ENCODE measurements at places on chromosomes 4 and X.

- DNase-seq, result no peak
Measured at GRCh38 chrX:24282381-24283126, 31.3 kb downstream of the SUPT20HL2 start.

- DNase-seq, result no peak
Measured at GRCh38 chr4:165721815-165722214, 151.2 kb upstream of the TLL1 start.

DNA sequence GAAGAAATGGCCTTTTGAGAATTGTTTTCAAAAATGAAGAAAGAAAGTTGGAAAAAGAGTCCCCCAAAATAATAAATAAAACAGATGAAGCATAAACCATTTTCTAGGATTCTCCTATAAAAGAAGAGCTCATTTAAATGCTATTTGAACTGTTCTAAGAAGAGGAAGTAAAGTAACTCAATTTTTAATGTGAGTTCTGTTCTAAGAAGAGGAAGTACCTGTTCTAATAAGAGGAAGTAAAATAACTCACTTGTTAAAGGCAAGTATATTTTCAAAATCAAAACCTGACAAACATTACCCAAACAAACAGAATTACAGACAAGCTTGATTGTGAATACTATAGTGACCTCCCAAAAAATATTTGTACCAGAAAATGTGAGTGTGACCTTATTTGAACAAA, 1326.3 kb downstream of the C4orf33 start:
- DNase-seq, result no peak

DNA sequence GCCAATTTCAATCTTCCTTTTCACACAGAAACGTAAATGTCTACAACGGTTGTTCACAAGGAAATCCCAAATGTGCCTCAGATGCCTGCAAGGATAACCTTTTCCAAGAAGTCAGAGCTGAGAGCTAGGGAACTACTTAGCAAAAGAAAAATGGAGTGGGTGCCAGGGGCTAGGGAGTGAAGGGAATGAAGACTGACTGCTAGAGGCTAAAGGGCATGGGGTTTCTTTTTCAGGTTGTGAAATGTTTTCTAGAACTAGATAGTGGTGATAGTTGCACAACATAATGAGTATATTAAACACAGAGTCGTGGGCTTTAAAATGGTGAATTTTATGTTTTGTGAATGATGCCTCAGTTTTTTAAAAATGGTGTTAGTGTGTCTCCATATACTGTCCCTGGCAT, 53.4 kb downstream of the CD99L2 start:
- no peak for DNase-seq

DNA sequence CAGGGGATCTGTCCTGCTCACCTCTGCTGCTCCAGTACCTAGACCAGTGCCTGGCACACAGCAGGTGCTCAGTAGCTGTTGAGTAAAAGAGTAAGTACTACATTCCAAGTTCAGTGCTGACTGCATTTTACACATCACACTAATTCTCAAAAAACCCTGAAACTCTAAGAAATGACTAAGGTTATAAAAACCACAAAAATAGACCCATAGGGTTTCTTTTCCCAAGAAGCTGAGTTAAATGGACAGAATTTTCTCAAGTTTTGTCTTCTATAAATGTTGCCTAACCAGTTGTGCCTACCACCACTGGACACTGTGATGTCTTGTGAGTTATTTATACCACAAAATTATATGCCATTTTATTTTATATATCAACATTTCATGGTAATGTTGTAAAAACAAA, 78.9 kb upstream of the RXFP1 start:
- no peak for DNase-seq

- no peak for DNase-seq
Measured at GRCh38 chr4:152771741-152772533, 7.6 kb downstream of the TIGD4 start.

DNA sequence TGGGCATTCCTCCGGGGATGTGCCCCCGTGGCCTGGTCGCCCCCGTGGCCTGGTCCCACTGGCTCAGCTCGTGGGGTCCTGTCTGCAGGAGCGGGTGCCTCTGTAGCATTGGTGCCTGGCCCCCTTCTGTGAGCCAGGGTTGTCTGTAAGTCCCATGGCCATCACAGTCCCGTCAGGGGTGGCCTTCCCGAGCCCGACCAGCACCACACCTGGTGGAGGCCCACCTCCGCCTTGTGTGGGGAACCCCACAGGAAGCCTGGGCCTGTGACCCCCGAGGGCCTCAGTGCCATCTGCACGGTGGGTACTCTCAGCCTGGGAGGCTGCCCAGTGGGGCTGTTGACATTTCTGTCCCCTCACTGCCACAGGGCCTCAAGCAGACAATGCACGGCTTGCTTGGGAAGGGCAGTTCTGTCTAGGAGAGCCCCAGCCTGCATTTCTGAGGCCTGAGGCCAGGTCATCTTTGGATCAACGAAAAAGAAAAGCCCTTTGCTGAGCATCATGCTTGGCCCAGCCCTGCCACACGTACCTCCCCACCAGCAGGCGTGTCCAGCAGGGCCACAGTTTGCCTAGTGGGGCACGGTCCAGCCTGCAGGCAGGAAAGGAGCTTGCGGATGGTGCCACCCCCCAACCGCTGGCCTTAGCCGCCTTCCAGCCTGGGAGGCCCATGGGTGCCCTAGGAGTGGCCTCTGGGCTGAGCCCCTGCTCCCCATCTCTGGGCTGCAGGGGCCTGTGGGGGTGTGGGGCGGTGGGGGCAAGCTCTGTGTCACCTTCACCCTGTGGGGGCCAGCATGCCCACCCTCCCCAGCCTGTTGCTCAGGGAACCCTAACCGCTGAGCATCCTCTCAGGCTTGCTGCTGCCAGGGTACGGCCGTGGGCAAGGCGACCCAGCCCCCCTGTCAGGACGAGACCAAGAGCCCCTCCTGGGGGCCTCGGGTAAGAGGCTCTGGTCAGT, 23.2 kb downstream of the NKX1-1 start:
- DNase-seq, result no peak

DNA sequence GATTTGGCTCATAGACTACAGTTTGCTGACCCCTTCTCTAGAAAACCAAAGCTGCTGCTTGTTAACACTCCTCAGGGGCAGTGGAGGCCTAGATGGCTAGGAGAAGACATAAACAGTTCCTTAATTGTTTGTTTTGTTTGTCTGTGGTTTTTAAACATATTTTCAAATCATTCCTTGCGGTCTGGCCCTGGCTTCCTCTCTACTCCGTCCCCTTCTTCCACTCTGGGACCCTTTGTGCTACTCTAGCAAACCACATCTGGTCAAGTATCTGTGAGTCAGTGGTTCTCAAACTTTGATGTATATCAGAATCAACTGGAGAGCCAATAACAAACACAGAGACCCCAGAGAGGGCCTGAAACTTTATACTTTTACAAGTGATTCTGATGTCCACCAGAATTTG, 36.1 kb downstream of the FRMPD4 start:
- DNase-seq, result no peak

DNA sequence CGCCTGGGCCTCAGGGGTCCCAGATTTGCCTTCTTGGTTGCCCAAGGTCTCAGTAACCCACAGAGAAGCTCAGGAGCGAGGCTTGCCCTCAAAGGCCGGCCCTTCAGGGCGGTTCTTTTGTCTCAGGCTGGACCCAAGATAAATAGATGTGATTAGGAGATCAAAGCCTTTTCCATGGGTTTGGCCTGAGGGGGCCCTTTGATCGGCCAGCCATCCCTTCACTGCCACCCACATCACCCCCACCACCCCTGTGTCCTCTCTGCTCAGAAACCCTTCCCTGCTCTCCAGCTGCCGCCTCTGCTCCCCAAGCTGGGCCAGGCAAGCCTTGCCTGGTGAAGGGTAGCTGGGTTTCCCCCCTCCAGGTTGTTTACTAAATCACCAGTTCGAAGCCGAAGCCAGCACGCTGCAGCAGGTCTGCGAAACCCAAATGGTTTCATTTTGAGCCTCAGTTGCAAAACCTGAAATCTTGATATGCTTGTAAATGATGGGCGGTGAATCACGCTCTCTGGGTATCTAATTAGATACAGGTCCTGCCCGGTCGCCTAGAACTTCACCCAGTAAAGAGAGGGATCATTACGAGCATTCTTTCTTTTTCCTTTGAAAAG, 202.6 kb upstream of the BCOR start:
- DNase-seq, result no peak

GRCh38 chrX:26649534-26649933, 433.6 kb downstream of the MAGEB5 start:
- no peak for DNase-seq

GRCh38 chrX:47633689-47634590, 4.2 kb upstream of the CFP start:
- DNase-seq, result no peak

DNA sequence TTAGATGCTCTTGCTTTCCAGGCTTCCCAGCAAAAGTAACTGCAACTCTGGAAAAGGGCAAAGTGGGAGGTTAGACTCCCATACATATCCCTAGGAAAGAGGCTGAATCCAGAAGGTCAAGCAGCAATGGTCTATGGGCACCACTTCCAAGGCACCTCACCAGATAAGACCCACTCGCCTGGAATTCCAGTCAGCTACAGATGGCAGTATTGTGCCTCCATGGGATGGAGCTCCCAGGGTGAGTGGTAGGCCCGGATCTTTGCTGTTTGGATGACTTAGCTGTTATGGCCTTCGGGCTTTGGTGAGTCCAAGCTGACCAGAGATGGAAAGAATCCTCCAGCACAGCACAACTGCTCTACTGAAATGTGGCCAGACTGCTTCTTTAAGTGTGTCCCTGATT, 688.0 kb downstream of the PCDH19 start:
- DNase-seq, result no peak

DNA sequence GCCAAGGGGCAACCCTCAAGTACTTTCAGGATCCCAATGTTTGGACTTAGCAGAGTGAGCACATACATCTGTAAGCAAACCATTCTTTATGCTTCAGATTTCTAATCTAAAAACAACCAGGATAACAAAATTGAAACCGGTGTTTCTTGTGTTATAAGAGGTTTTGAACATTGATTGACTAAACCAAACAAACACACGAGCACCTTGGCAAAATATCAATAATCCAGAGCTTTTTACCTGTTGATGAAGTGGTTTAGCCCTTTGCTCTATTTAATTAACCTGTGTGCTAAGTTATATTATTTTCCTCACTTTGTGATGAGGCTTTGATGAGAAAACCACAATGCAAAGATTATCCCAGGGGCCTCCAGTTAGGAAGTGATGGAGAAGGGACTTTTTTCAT, 255.3 kb upstream of the CXXC4 start:
- no peak for DNase-seq

- no peak for DNase-seq
Measured at GRCh38 chr4:176548571-176548970, 228.8 kb downstream of the SPCS3 start.

DNA sequence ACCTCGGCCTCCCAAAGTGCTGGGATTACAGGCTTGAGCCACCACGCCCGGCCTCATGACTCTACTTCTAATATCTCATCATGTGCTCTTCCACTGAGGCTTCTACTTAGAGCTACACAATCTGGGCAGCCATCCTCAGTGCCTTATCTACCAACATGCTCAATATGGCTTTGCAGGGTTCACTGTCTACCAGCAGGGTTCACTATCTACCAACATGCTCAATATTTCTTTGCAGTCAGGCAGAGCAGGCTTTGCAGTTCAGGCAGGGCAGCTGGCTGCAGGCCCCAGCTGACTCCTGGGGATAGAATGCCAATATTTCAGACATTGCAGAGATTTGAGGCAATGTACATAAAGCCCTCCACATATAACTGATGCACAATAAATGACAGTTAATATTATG, 47.5 kb downstream of the PKD2 start:
- DNase-seq, result no peak

GRCh38 chr4:184395971-184396391, 78.4 kb downstream of the IRF2 start:
- DNase-seq, result no peak

- DNase-seq, result no peak
Measured at GRCh38 chr4:4950561-4951290, 68.5 kb downstream of the CYTL1 start.

- DNase-seq, result no peak
Measured at GRCh38 chr4:149166876-149167275, 648.8 kb downstream of the IQCM start.

- no peak for DNase-seq
Measured at GRCh38 chrX:4379071-4379470, 665.6 kb upstream of the PRKX start.

- DNase-seq, result no peak
Measured at GRCh38 chrX:40144576-40144975, 46.8 kb upstream of the BCOR start.

DNA sequence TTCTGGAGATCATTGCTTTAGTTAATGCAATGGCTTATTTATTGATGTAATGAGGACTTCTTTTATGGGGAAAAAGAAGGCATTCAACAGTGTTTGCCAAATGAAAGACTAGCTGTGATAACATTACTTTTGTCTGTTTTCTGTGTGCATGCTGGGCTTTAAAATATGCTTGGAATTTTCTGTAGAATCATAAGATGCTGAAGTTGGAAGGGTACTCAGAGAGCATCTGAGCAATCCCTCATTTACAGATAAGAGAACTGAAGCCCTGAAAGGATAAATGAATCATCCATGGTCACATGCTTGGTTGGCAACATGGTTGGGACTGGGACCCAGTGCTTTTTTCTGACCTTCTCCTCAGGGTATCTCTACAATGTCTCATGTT, 31.4 kb upstream of the PITX2 start:
- no peak for DNase-seq

GRCh38 chr4:161919442-161920220, 244.2 kb downstream of the FSTL5 start:
- DNase-seq, result no peak

DNA sequence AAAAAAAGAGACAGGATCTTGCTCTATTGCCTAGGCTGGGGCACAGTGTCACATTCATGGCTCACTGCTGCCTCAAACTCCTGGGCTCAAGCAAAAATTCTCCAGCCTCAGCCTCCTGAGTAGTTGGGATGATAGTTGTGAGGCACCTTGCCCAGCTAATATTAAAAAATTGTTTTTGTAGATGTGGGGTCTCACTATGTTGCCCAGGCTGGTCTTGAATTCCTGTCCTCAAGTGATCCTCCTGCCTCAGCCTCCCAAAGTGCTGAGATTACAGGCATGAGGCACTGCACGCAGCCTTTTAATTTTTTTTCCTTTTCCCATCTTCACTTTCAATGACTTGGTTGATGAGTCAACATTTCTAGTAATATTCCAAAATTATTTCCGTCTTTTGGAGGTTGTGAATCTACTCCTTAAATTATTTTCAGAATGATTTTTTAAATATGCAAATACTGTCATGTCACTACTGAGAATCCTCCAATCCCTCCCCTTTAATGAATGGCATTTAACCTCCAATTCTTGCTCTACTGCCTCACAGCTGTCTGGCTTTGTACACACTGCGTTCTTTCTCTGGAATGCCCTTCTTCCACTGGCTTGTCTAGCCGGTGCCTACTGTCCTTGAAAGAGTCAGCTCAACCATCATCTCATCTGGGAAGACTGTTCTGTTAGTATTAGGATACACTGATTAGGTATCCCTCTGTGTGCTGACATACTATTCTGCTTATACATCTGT, 27.5 kb upstream of the DCTD start:
- no peak for DNase-seq

DNA sequence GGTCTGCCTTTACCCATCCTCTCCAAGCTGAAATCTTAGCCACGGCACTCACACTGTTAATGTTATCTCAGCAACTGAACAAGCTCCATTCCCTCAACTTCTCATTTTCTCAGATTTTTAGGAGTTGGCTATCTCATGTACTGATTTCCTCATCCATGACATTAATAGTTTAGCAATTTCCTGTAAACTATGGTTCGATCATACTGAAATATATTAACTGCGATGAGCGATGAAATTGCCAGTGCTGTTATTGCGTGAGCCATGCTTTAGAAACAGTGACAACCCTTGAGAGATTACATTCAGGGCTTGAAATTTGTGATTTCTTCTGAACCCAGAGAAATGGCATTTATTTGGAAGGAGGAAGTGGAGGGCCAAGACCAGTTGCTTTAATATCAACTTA, 223.7 kb downstream of the GPAT3 start:
- no peak for DNase-seq

- no peak for DNase-seq
Measured at GRCh38 chrX:47229427-47229826, 3.4 kb upstream of the USP11 start.
